HEK293T (cell line): ENCODE measurements at places on chromosomes 5 and 9.

- DNase-seq = peak; percentile 57
Observed at GRCh38 chr5:100430268-100431195, 104.6 kb upstream of the FAM174A start.

- no peak for DNase-seq
Observed at GRCh38 chr9:34341659-34342295, 12.4 kb downstream of the NUDT2 start.

DNA sequence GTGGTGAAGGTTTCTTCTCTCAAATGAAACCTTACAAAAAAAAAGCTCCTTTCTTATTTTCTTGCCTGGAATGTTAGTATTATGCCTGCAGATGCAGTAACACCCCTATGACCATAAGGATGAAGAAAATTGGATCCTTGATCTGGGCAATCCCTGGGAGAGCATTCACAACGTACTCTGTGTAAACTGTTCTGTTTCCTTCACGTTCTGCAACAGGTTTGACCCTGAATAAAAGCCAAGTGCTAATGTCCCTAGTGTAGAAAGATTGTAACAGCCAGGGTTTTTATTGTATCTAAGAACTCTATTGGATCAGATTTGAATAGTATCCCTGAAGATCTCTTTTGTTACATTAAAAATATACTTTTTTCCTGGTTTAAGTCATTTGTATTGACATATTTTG, 1639.6 kb upstream of the ACO1 start:
- DNase-seq = no peak

- no peak for DNase-seq
Observed at GRCh38 chr5:128774605-128775004, 190.7 kb upstream of the SLC27A6 start.

GRCh38 chr5:19285286-19285685, 702.7 kb downstream of the CDH18 start:
- DNase-seq = no peak

DNA sequence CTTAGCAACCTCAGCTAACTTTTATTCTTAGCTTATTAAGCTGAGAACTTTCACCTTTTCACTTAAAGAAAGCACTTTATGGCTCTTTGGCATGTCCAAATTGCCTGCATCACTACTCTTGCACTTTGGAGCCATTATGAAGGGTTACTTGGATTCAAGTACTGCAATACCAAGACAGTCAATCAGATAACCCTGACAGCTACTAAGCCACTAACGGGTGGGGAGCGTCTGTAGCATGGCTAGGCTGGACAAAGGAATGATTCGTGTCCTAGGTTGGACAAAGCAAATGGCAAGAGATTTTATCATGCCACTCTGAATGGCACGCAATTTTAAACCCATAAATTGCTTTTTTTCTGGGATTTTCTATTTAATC, 39.6 kb downstream of the TRPM6 start:
- DNase-seq = no peak

- no peak for DNase-seq
Observed at GRCh38 chr5:543755-544674, 19.8 kb upstream of the SLC9A3 start.

- no peak for DNase-seq
Observed at GRCh38 chr9:77210116-77210515, 32.8 kb downstream of the VPS13A start.

- DNase-seq = no peak
Observed at GRCh38 chr5:59562756-59563389, 330.7 kb downstream of the PDE4D start.

DNA sequence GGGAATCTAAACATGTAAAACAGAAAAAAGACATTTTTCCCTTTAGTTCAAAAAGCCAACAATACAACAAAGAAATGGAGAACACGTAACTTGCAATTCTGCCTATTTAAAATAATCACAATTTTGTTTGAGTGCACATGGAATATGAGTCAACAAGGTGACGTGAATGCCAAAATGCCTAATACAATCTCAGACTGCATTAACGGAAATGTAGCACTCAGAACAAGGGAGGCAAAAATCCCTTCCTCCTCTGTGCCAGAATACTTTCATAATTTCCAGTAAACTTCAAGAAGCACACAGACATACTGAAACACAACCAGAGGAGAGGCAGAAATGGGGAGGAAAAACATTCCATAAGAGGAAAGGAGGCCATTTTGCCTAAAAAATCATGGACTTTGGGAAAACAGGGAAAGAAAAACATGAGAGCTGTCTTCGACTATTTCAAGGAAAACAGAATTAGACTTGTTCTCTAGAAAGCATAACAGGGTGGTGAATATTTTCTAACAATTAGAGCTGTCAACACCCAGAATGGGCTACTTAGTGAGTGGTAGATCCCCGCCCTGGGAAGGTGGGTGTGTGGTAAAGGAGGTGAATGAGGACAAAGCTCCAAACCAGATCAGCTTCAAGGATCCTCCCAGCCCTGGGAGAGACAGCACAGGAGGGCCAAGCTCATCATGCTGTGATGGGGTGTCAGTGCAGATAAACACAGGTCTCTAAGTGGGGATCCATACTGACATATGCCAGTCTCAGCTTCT, 48.2 kb downstream of the ABCA1 start:
- DNase-seq = no peak

DNA sequence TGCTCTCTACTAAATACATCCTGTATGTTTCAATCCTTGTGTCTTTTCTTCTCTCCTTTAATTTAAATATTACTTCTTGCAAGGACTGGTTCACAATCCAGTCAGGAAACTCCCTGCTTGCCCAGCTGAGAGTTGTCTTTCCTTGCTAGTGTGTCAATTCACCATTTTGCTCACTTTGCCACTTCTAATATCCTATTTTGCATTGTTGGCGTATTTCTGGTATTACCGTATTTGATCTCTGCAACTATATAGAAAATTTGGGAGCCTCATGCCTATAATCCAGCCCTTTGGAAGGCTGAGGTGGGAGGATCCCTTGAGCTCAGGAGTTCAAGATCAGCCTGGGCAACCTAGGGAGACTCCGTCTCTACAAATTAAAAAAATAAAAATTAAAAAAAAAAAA, 90.5 kb upstream of the TTC23L start:
- no peak for DNase-seq

DNA sequence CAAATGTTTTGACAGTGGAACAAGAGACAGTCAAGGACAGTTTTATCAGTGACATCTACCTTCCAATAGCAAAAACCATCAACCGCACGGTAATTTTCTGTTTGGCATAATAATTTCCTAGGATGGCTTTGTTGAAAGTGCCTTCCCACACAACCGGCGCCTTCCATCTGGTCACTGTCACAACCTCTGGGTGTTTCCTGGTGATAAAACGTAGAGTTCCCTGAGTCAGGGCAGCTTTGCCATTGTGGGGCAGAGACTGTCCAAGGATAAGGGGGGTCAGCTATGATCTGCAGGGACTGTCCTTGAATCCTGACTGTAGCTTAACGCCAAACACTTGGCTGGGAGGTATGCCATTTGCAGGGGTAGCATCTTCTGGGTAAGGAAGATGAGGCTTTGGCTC, 47.6 kb downstream of the GGTA1 start:
- no peak for DNase-seq

GRCh38 chr9:34582787-34583186, 6.7 kb downstream of the CNTFR start:
- no peak for DNase-seq

DNA sequence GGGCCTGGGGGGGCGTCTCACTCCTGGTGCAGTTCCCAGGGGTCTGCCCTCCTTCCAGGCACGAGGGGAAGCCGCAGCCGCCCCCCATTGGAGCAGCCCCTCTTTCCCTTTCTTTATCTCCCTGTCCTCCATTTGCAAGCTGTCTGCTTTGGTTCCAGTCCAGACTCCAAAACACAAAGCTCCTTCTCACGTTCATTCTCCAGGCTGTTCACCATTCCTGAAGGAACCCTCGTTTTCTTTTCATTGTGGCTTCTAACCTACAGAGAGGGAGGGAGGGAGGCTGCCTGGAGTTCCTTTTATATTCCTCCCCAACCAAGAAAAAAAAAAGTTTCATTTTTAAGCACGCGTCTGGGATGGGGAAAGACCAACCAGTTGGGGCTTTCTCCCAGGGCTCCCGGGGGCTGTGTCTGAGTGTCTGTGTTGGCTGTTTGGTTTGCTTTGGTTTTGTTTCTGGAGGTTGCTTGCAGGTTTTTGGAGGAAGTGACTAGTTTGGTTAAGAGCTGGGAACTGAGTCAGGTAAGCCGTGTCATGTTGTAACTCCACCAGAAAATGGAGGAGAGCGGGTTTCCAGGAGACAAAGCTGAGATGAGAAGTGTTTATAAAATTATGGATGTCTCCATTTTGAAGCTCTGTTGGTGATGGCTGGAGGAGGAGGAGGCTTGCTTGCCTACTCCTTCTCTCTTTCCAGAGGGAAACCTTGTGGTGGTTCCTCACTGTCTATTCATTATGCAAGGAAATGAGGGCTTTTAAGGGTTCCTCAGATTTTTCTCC, 1.6 kb downstream of the ZNF462 start:
- DNase-seq = no peak

DNA sequence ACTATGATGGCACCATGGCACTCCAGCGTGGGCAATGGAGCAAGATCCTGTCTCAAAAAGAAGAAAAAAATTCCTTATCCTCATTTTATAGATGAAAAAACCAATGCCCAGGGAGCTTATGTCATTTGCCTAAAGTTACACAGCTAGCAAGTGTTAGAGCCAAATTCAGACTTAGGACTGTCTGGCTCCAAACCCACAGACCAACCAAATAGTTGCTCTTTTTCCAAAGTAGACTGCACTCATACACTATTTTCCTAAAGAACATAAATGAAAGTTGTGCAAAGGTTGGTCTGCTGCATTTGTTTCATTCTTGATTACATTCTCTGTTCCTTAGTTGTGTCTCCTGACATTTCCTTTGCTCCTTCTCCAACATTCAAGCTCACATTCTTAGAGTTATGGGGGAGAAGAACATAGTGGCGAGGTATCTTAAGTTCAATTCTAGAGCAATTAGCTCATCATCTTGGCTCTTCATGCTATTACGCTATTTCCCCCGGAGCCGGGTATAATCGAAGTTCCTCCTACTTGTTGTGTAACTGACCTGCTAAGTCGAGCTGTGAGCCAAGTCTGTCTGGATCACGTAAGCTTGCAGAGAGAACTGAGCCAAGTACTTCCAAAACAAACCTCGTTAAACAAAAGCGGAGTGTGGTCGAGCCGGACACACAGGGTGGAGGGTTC, 138.3 kb downstream of the RFK start:
- no peak for DNase-seq

DNA sequence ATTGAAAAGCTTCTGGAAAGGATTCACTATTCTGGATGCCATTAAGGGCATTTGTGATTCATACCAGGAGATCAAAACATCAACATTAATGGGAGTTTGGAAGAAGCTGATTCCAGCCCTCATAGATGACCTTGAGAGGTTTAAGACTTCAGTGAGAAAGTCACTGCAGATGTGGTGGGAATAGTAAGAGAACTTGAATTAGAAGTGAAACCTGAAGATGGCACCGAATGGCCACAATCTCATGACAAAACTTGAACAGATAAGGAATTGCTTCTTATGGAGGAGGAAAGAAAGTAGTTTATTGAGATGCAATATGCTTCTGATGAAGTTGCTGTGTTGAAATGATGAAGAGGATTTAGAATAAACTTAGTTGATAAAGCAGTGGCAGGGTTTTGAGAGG, 254.6 kb upstream of the SLC24A2 start:
- DNase-seq = no peak

DNA sequence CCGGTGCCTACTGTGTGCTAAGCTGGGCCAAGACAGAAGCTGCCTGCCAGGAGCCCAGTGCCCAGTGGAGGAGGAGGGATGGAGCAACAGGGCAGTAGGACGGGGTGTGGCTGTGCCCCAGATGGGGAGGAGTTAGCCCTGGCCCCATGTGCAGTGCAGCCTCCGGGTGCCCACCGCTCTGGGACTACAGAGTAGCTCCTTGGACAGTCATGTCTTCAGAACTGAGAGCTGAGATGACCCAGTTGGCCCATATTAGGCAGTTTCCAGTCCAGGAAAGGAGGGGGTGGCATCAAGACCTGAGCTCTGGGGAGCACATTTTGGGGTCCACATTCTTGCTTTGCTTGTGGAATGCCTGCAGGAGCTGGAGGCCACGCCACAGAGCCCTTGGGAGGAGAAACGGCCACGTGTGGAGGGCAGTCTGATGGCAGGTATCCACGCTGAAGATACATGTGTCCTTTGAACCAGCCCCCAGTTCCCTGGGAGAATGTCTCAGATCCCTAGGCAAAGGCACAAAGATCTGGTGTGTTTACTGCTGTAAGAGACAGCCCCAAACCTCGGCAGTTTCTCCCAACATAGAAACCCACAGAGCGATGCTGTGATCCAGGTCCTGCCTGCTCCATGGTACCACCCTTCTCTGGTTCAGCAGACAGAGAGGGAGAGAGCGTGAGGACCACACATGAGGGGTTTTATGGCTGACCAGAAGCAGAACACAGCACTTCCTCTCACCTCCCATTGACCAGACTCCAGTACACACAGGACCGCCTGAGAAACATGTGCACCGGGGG, 46.8 kb upstream of the FCN1 start:
- no peak for DNase-seq

DNA sequence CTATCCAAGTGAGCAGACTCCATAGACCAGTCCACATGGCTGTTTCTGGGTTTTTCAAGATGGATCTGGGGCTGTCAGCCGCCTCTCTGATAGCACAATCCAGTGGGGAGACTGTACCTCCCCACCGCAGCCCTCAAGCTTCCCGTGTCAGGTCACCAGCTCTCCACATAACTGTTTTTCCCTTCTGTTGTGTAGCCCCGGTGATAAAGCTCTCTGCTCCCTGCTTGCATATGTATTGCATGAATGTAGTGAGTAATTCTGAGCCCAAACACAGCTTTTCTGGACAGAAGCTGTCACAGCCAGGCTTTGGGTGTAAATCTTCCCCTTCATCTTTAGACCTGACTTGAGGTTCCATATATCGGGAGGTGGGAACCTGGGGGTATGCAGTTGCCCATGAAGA, 23.1 kb upstream of the CFAP157 start:
- no peak for DNase-seq

GRCh38 chr9:97966493-97966892, 16.6 kb upstream of the ANP32B start:
- no peak for DNase-seq

DNA sequence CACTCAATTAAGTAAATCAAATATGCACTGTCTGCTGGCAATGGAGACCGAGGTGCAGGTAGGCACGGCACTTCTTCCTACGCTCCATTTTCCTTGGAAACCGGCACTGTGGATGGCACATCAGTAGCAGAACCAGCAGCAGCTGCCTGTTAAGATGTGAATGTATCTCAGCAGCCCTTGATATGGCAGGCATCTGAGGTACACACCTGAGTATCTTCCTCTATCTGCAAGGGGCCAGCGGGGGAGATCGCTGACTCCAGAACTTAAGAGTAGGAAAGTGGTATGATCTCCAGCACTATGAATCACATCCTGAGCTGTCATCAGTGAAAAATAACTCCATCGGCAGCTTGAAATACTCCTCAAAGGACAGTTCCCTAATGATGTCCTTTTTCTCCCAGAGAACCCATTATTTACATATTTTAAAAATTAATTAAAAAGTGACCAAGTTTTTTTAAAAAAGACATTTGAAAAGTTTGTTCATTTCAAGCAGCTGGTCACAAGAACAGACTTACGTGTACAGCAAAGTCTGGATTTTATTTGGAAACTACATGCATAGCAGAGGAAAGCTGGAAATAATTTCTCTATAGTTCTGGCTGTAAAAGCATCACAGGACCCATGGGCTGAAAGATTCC, 97.1 kb downstream of the ADAMTS12 start:
- no peak for DNase-seq
